Muscle of leg (tissue), 16 donors: ENCODE measurements at places on chromosomes 2 and 18.

- H3K27ac ChIP-seq, result no peak overlapping the region
- no peaks in the 10 kb centered on the region for H3K4me1 ChIP-seq
- no peak overlapping the region for H3K4me3 ChIP-seq
- H3K27me3 ChIP-seq, result no peaks in the 10 kb centered on the region
Observed at GRCh38 chr2:154794406-154794805, 95.9 kb downstream of the KCNJ3 start.

DNA sequence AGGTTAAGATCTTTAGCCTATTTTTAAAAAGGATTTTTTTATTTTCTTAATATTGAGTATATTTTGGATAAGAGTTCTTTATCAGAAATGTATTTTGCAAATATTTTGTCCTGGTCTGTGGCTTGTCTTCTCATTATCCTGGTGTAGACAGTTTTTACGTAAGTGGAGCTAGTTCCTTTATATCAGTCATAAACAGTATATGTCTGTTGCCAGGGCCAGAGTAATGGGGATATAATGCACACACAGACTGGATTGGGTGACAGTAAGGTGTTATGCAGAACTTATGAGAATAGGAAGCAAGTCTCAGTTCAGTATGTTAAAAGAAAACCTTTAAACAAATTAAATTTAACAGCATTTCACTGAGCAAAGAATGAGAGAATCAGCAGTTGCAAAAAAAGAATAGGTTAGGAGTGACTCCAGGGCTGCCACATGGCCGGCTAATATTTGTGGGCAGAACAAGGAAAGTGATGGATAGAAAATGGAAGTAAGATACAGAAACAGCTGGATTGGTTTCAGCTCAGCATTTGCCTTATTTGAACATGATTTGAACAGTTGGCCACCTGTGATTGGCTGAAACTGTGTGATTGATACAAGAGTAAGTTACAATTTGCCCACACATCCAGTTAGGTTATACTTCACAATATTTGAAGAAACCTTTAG lies 61.1 kb upstream of the ZNG1B start:
- H3K27me3 ChIP-seq, result no peaks in the 10 kb centered on the region
- no peak for DNase-seq
- no peaks in the 10 kb centered on the region for H3K36me3 ChIP-seq
- no peak overlapping the region for H3K4me3 ChIP-seq
- peaks cover 3% of the 10 kb centered on the region for H3K4me1 ChIP-seq
- peak overlapping the region; percentile 3 for H3K27ac ChIP-seq

DNA sequence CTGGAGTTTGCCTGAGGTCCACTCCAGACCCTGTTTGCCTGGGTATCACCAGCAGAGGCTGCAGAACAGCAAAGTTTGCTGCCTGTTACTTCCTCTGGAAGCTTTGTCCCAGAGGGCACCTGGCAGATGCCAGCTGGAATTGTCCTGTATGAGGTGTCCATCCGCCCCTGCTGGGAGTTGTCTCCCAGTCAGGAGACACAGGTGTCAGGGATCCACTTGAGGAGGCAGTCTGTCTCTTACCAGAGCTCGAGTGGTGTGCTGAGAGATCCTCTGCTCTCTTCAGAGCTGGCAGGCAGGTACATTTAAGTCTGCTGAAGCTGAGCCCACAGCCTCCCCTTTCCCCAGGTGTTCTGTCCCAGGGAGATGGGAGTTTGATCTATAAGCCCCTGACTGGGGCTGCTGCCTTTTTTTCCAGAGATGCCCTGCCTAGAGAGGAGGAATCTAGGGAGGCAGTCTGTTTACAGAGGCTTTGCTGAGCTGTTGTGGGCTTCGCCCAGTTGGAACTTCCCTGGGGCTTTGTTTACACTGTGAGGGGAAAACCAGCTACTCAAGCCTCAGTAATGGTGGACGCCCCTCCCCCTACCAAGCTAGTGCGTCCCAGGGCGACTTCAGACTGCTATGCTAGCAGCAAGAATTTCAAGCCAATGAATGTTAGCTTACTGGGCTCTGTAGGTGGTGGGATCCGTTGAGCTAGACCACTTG lies 34.7 kb downstream of the TFPI start:
- no peak overlapping the region for H3K4me3 ChIP-seq
- no peaks in the 10 kb centered on the region for H3K27me3 ChIP-seq
- H3K27ac ChIP-seq, result no peak overlapping the region

GRCh38 chr2:168510125-168510756 lies 54.2 kb downstream of the CERS6 start:
- H3K36me3 ChIP-seq, result no peaks in the 10 kb centered on the region
- no peaks in the 10 kb centered on the region for H3K27me3 ChIP-seq
- no peaks in the 10 kb centered on the region for H3K4me1 ChIP-seq
- H3K27ac ChIP-seq, result no peak overlapping the region

GRCh38 chr18:55605733-55606338 lies 17.8 kb upstream of the TCF4 start:
- H3K27me3 ChIP-seq, result no peaks in the 10 kb centered on the region
- no peaks in the 10 kb centered on the region for H3K4me1 ChIP-seq
- H3K27ac ChIP-seq, result no peak overlapping the region
